Epithelial cell of proximal tubule (primary cell): ENCODE measurements at places on chromosomes 5 and 9. TPM values are rescaled to one million over a fixed set of nuclear protein-coding genes. Genes with fewer than 3 reads are reported as not detected.

TAS2R1 gene
- total RNA-seq, result not detected in 2 replicates

SLC23A1 gene
- 0.07 TPM in 1 of 2 replicates, not detected in the other for total RNA-seq

FLT4 gene
- 0.29 and 3.8 TPM in 2 replicates for total RNA-seq

IL4 gene
- not detected in 2 replicates for total RNA-seq

GRXCR2 gene
- total RNA-seq, result not detected in 2 replicates

ENTREP1 gene
- total RNA-seq, result 0.87 and 4.6 TPM in 2 replicates

GLDC gene
- 58.2 and 68.8 TPM in 2 replicates for total RNA-seq

CARD9 gene
- 1.2 and 1.4 TPM in 2 replicates for total RNA-seq

ELOVL7 gene
- 6.3 and 7.5 TPM in 2 replicates for total RNA-seq

CDH18 gene
- not detected in 2 replicates for total RNA-seq

PCYOX1L gene
- total RNA-seq, result 6.1 and 7.1 TPM in 2 replicates

CAMSAP1 gene
- total RNA-seq, result 31.1 and 35.9 TPM in 2 replicates

PPP1R26 gene
- 23.2 and 26.3 TPM in 2 replicates for total RNA-seq

NFIB gene
- total RNA-seq, result 2.4 and 5.0 TPM in 2 replicates

DPYSL3 gene
- total RNA-seq, result 38.3 and 76.0 TPM in 2 replicates

SLC46A2 gene
- not detected in 2 replicates for total RNA-seq

TMC1 gene
- total RNA-seq, result not detected in 2 replicates

TMEM252 gene
- not detected in 2 replicates for total RNA-seq

RAB3C gene
- total RNA-seq, result not detected in 2 replicates
